ENCODE measurements at places on chromosomes 16 and 17. TPM values are rescaled to one million over a fixed set of nuclear protein-coding genes. Genes with fewer than 3 reads are reported as not detected.

Gene SP2
- 26.5 TPM for total RNA-seq

Gene TOM1L1
- total RNA-seq, result not detected

Gene HOXB9
- 0.13 TPM for total RNA-seq

Gene JPH3
- total RNA-seq, result not detected

DNA sequence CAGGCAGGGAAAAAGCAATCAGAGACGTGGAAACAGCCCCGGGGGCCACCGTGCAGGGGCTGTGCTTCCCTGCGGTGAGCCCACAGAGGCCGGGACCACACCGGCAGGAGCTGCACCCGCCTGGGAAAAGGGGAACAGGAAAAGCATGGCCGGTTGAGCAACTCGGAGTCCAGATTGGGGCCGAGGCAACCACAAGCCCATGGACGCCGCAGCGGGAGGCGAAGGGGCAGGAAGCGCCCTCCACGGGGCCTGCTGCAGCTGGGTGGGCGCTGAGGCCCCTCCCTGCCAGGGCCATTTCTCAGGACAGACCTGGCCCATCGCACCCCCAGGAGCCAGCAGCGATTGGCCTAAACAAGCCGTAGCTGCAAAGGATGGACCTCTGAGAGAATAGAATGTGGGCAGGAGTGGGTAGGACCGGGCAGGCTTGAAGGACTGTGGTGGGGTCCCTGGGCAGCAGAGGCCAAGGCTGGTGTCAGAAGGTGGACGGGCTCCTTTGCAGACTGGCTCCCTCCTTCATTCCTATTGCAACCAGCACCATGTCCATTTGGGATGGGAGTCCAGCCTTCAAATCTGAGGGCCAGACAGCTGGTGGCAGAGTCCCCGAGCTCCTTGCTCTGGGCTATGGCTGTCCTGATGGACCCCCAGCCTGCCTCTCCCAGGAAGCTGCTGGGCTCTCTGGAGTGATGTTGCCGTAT, 30.4 kb downstream of the COX4I1 start:
- H3K4me1 ChIP-seq, result peaks cover 57% of the 10 kb centered on the region
- no peak for DNase-seq
- H3K27me3 ChIP-seq, result no peaks in the 10 kb centered on the region
- H3K27ac ChIP-seq, result peak overlapping the region; percentile 88

- H3K27me3 ChIP-seq, result no peaks in the 10 kb centered on the region
- H3K27ac ChIP-seq, result no peak overlapping the region
- H3K4me3 ChIP-seq, result no peak overlapping the region
- no peaks in the 10 kb centered on the region for H3K36me3 ChIP-seq
- H3K4me1 ChIP-seq, result peaks cover 4% of the 10 kb centered on the region
Observed at GRCh38 chr16:69555437-69555836, 10.3 kb upstream of the NFAT5 start.

GRCh38 chr17:76336756-76337412, 16.8 kb downstream of the PRPSAP1 start:
- H3K4me3 ChIP-seq, result no peak overlapping the region
- H3K27me3 ChIP-seq, result no peaks in the 10 kb centered on the region
- H3K4me1 ChIP-seq, result no peaks in the 10 kb centered on the region
- DNase-seq, result no peak
- peaks cover 19% of the 10 kb centered on the region for H3K36me3 ChIP-seq
- no peak overlapping the region for H3K27ac ChIP-seq

- H3K27ac ChIP-seq, result no peak overlapping the region
- H3K36me3 ChIP-seq, result peaks cover 75% of the 10 kb centered on the region
Observed at GRCh38 chr16:27515874-27516353, 33.8 kb downstream of the GTF3C1 start.

- peak overlapping the region; percentile 47 for H3K4me3 ChIP-seq
- no peaks in the 10 kb centered on the region for H3K27me3 ChIP-seq
- peaks cover 15% of the 10 kb centered on the region for H3K36me3 ChIP-seq
- peak overlapping the region; percentile 71 for H3K27ac ChIP-seq
- DNase-seq, result peak; percentile 36
- H3K4me1 ChIP-seq, result peaks cover 32% of the 10 kb centered on the region
Observed at GRCh38 chr17:64599187-64599676, 62.9 kb downstream of the SMURF2 start.

DNA sequence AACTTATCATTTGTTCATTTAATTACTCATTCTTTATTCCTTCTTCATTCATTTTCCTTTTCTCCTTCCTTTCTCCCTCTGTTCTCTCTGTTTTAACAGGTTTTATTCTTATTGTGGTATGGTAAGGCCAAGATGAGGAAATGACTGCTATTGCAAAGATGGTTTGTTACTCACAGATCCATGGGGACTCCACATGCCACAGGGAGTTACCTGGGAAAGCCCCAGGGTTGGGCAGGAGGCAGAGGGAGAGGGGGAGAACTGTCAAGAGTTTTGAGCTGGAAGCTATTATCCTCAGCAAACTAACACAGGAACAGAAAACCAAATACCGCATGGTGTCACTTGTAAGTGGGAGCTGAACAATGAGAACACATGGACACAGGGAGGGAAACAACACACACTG, 453.3 kb downstream of the WWOX start:
- no peaks in the 10 kb centered on the region for H3K36me3 ChIP-seq
- H3K4me1 ChIP-seq, result no peaks in the 10 kb centered on the region
- no peak for DNase-seq
- no peak overlapping the region for H3K4me3 ChIP-seq
- H3K27ac ChIP-seq, result no peak overlapping the region

GRCh38 chr17:81540676-81541027, 11.5 kb downstream of the FAAP100 start:
- H3K4me3 ChIP-seq, result no peak overlapping the region
- DNase-seq, result no peak
- H3K4me1 ChIP-seq, result peaks cover 11% of the 10 kb centered on the region
- H3K36me3 ChIP-seq, result peaks cover 47% of the 10 kb centered on the region

DNA sequence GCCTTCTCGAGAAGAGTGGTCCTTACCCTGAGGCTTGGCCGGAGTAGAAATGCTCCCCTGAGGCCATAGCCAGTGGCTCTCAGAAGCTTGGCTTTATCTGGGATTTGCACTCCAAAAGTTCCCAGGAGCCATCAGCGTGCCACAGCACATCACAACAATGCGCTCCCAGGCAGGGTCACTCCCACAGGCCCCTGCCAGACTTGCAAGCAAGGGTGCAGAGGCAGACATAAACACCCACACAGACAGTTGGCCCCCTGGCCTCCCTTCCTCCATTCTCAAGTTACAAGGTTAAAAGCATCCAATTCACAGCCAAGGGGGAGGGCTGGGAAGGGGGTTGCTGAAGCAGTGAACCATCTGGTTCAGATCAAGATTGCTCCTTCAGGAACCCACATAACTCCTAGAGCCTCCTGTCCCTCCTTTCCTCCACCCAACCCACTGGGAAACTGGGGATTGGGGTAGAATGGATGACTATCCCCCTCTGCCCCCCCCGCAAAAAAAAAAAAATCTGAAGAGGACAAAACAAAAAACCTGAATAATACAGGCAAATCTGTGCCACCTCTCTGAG, 1.8 kb downstream of the ST3GAL2 start:
- peaks cover 60% of the 10 kb centered on the region for H3K4me1 ChIP-seq
- H3K36me3 ChIP-seq, result peaks cover 20% of the 10 kb centered on the region
- H3K27me3 ChIP-seq, result no peaks in the 10 kb centered on the region
- no peak for DNase-seq
- peak overlapping the region; percentile 86 for H3K27ac ChIP-seq

- no peaks in the 10 kb centered on the region for H3K27me3 ChIP-seq
- H3K4me3 ChIP-seq, result no peak overlapping the region
- peaks cover 49% of the 10 kb centered on the region for H3K36me3 ChIP-seq
Observed at GRCh38 chr17:29640413-29640812, 17.7 kb upstream of the CORO6 start.

DNA sequence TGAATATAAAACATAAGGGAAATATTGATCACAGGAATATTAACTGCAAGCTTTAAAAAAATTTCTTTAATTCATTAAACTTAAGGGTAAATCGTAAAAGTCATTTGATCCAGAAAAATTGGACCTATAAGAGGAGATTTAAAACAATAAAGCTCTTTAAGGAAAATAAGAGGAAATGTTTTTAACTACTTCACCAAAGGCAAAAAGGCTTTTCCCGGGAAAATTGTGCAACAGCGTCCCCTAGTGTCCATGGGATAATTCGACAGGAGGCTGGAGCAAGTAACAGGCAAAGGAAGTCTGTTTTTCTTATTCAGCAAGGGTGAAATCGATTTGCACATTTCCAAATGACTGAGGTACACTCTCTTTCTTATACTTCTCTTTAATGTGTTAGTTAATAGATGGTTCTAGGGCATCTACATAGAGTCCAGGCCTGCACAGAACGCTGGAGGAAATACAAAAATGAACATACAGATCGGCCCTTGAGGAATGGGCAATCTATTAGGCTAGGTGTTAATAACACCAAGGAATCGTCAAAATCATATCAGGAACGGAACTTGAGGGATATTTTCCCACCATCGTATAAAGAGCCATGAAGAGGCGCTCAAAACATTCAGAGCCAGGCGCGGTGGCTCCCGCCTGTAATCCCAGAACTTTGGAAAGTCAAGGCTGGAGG, 61.4 kb downstream of the ZNF18 start:
- H3K27me3 ChIP-seq, result peaks cover 2% of the 10 kb centered on the region
- H3K36me3 ChIP-seq, result no peaks in the 10 kb centered on the region
- H3K27ac ChIP-seq, result no peak overlapping the region
- no peaks in the 10 kb centered on the region for H3K4me1 ChIP-seq

DNA sequence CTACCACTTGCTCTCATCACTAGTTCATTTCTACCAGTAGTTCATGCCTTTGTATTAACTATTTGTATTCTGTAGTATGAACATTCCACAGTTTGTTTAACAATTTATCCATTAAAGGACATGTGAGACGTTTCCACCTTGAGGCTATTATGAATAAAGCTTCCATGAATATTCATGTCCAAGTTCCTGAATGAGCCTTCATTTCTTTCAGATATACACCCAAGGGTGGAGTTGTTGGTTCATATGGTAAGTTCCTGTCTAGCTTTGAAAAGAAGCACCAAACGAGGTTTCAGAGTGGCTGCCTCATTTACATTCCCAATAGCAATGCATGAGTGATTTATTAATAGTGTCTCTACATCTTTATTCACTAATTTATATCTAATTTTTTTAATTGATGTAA, 407.8 kb upstream of the C16orf82 start:
- H3K27ac ChIP-seq, result no peak overlapping the region
- no peaks in the 10 kb centered on the region for H3K36me3 ChIP-seq
- no peak for DNase-seq
- H3K4me1 ChIP-seq, result no peaks in the 10 kb centered on the region
- peaks cover 9% of the 10 kb centered on the region for H3K27me3 ChIP-seq

DNA sequence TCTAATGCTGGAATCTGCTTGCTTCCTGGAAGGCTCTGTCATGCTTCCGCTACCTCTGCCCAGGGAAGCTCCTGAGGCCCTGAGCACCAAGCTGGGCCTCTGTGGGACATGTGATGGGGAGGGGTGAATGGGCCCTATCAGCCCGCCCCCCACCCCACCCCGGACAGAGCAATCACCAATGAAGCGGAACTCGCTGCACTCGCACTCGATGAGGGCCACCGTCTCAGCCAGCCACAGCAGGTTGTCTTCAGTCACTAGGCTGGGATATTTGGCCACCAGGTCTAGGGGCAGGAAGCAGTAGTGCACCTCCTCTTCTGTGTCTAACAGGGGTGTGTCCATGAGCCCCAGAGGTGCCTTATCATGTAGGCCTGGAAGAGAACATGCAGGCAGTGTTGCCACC, 23.6 kb downstream of the KCTD19 start:
- no peak overlapping the region for H3K27ac ChIP-seq
- peaks cover 5% of the 10 kb centered on the region for H3K27me3 ChIP-seq
- no peak overlapping the region for H3K4me3 ChIP-seq
- no peak for DNase-seq
- H3K4me1 ChIP-seq, result no peaks in the 10 kb centered on the region

DNA sequence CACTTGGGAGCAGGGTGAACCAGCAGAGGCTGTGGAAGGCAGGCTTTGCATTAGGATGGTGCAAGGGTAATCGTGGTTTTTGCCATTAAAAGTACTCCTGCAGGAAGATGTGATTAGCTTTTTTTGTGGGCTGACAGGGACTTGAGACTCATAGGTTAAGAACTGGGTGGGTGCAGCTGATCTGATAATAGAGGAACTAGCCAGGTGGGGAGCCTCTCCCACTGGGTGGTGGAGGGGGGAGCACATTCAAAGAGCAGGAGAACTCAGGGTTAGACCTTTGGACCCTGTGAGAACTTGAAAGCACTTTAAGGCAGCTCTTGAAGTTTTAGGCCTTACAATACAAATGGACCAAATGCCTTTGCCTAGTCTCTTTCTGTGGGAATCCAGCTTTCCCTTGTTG, 32.4 kb downstream of the CCL4 start:
- H3K4me1 ChIP-seq, result peaks cover 68% of the 10 kb centered on the region
- peaks cover 2% of the 10 kb centered on the region for H3K36me3 ChIP-seq
- peak overlapping the region; percentile 5 for H3K27ac ChIP-seq
- DNase-seq, result no peak
- peak overlapping the region; percentile 2 for H3K4me3 ChIP-seq

DNA sequence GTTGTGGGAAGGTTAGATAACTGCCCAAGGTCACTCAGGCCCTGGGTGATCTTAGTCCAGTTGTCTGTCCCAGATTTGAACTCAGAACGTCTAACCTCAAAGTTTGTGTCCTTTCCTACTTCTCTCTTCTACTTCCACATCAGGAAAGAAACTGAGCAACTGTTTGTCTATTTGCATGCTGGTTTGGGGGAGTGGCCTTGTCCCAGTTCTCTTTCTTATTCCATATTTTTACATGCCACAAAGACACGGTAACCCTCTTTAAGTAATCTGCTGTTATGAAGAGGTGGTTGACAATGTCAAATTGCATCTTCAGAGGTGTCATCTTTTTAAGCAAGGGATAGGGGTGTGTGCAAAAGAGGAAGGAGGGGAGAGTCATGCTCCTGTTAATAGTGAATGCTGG, 432.5 kb downstream of the HS3ST3B1 start:
- H3K4me1 ChIP-seq, result no peaks in the 10 kb centered on the region
- DNase-seq, result no peak
- H3K27ac ChIP-seq, result no peak overlapping the region
- H3K36me3 ChIP-seq, result no peaks in the 10 kb centered on the region
- no peak overlapping the region for H3K4me3 ChIP-seq

DNA sequence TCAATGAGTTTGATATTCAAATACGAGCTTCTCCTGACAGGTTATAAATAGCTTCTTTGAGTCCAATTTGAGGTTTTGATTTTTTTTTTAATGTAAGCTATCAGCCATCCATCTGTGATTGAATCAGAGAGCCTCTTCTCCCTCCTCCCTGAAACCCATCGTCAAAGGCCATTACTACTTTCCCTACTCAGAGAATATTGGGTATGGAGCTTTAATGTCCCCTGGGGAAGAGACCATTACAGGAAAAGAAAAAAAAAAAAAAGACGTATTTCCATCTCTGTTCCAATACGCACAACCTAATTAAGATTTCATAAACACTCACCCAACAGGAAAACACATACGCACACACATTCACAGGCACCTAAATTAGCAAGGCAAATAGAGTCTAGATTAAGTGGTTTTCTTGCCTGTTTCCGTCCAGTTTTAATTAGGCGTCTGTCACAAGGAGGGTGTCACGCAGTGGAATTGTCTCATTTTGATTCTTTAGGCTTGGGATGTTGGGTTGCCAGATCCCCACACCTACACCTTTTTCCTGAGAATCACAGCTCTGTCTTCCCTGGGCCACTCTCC, 194.3 kb upstream of the RPL38 start:
- no peaks in the 10 kb centered on the region for H3K4me1 ChIP-seq
- DNase-seq, result no peak
- peaks cover 42% of the 10 kb centered on the region for H3K27me3 ChIP-seq
- no peak overlapping the region for H3K4me3 ChIP-seq
- no peak overlapping the region for H3K27ac ChIP-seq
